Stimulated activated CD4-positive, alpha-beta T cell treated with anti-CD3 and anti-CD28 coated beads, TNF-alpha, amount 100 ng/mL, for 1 hour (primary cell): ENCODE measurements at places on chromosomes 12 and 14.

DNA sequence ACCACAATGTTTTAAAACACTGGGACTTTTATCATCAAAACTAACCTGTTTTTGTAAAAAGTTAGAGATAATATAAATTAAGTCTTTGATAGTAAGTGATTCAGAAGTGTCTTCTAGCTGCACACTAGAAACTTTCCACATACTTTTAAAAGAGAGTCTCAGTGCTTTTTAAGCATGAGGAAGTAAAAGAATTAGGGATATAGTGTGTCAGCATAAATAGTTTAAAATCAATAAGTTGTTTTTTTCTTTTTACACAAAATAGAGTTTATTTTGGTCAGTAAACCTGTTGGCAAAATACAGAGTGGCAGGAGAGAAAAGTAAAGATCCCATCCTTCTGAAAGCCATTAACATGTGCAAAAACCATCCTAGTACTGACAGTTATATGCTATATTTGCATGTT lies 1.7 kb downstream of the DNM1L start:
- DNase-seq: no peak

- no peak for DNase-seq
Measured at GRCh38 chr12:132191715-132192553, 47.7 kb downstream of the NOC4L start.

GRCh38 chr14:99581938-99582337 lies 22.1 kb downstream of the CCDC85C start:
- no peak for DNase-seq

DNA sequence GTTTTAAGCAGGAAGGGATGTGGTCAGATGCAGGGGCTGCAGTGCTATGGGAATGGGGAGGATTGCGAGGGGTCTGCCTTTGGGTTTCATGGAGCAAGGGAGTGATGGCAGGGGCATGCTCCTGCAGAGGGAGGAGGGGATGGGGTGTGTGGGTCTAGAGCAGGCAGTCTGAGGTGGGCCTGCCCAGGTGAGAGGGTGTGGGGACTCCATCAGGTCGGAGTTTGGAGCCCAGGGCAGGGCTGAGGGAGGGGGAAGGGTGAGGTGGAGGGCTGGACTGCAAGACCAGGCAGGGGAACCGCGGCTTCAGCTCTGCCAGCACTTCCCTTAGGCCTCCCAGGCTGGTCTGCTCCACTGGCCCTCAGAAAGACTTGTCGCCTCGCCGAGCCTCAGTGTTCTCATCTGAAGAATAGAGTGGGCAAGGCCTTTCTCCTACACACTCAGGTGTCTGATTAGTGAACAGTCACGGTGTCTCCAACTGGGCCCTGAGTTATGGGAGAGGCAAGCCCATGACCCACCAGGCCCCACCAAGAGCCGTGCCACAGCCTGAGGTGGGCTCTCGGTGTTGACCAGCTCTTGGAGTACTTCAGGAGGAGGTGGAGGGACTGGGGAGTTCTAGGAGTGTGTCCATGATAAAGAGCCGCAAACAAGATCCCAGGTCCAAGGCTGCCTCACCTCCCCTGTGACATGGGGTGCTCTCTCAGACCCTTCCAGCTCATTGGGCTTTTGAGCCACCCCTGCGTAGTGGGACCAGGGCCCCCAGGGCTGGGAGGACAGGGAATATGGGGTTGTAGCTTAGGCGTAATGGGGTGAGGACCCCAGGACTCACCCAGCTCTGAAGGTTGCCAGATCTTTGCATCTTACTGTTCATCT lies 20.1 kb upstream of the KRT80 start:
- DNase-seq: no peak

GRCh38 chr14:31935391-31935790 lies 141.7 kb upstream of the ARHGAP5 start:
- DNase-seq: no peak

- DNase-seq: no peak
Measured at GRCh38 chr14:97723351-97723750, 926.2 kb downstream of the VRK1 start.

DNA sequence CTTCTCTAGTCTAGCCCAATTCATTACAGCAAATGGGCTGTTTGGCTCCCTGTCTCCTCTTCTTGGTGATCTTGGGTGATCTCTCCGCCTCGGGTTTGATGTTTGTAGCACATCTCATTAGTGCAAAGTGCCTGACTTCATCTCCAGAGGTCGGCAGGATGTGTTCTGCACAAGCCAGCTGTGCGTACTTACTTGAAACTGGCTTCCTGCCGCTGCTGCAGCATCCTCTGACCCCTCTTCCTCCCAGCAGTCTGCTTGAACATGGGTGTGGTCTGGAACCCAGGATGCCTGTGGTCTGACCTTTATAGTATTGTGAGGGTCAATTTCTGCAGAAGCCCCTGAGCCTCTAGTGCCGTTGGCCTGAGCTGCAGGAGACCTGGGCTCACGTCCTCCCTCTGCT lies 99.2 kb downstream of the BEGAIN start:
- no peak for DNase-seq

- DNase-seq: no peak
Measured at GRCh38 chr12:26212396-26212795, 17.0 kb downstream of the SSPN start.

DNA sequence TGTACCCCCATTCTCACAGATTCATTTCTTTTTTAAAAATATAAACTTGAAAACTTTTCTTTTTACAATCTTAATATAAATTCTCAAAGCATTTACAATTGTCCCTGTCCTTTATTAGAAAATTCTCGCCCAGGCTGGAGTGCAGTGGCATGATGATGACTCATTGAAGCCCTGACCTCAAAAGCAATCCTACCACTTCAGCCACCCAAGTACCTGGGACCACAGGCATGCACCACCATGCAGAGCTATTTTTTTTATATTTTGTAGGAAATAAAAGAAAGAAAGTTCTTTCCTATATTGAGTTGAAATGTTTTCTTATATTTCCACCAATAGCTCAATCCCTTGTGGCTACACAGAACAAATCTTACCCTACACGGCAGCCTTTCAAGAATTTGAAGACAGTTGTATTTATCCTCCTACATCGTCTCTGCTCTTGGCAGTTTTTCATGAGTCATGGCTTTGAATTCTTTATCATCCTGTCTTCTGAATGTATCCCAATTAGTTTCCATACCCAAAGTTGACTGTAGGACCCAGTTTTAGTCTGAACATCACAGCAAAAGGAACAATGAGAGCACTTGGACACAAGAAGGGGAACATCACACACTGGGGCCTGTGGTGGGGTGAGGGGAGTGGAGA lies 52.4 kb downstream of the SYT1 start:
- no peak for DNase-seq

DNA sequence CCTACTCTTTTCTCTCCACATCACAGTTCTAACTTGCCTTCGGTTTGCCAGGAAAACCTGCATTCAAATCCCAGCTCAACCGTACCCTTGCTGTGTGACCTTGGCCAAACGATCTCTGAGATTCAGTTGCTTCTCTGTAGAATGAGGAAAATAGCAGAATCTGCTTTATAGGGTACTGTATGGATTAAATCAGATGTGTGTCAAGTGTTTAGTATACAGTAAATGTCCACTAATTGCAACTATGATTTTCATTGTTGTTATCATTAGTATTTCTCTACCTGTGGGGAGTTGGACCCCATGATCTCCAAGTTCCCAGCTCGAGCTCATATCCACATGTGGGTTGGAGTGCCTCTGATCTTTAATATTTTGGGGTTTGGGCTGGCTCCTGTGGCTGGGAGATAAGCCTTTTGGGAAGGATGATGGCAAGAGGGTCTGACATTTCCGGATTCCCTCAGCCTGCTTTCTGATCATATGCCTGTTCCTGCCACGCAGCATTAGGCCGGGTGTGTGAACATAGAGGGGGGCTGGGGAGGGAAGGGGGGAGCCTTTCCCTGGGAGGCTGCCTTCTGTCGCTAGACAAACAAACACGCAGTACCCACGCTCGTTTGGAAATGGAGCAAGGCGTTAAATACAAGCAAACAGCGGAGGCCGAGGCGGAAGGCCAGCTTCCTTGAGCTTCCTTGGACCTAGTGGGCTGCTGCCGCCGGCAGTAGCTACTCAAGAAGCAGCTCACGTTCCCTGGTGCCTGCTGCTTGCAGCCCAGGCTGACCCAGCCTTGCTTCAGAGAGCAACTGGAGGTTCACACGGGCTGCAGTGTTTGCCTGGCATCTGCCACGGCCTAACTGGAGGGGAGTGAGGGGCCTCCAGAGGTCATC lies 213.5 kb upstream of the LHX5 start:
- DNase-seq: no peak

DNA sequence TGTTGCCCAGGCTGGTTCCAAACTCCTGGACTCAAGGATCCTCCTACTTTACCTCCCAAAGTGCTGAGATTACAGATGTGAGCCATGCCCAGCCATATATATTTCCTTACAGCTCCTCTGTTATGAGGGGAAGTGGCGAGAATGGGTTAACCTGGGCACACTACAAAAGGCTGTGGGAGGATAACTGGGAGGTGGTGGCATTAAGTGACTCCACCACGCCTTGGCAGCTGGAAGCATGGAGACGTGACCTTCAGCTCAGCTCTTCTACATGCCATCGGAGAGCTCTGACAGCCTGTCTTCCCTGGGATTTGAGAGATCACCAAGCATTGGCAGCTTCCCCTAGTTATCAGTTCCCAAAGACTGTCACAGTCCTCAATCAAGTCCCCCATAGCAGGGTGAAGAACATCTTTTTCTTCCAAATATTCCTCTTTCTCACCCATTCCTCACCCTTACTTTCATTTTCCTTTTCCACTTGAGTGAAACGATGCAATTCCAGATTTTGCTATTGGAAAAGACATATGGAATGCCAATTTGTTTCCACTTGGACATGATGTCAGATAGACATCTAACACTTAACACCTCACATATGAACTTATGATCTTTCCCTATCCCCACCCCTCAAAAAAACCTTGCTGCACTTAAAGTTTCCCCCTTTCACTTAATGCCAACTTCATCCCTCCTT lies 48.5 kb downstream of the PHLDA1 start:
- DNase-seq: no peak

GRCh38 chr12:119398190-119398589 lies 63.7 kb downstream of the CCDC60 start:
- no peak for DNase-seq

- DNase-seq: no peak
Measured at GRCh38 chr12:131065801-131066200, 112.1 kb downstream of the ADGRD1 start.
